Upper lobe of right lung (tissue), 1 donor: ENCODE measurements at places on chromosomes 1 and 21. TPM values are rescaled to one million over a fixed set of nuclear protein-coding genes. Genes with fewer than 3 reads are reported as not detected.

Gene RHD
- not detected for total RNA-seq

Gene IL20
- not detected for total RNA-seq

Gene BGLAP
- total RNA-seq: 2.4 TPM

Gene S100A16
- total RNA-seq: 69.6 TPM

Gene ARHGAP30
- total RNA-seq: 38.0 TPM

Gene SLC44A3
- total RNA-seq: 31.6 TPM

Gene OR2M2
- total RNA-seq: not detected

Gene MAP3K21
- total RNA-seq: 9.1 TPM

Gene ATXN7L2
- 4.6 TPM for total RNA-seq

Gene RHBG
- not detected for total RNA-seq

Gene MAP10
- total RNA-seq: 2.1 TPM

Gene NUF2
- 0.64 TPM for total RNA-seq

Gene KCNE2
- total RNA-seq: 0.52 TPM

Gene VWA5B1
- total RNA-seq: 0.09 TPM

Gene NVL
- total RNA-seq: 24.1 TPM

Gene XKR8
- total RNA-seq: 8.7 TPM

Gene RAB7B
- 7.0 TPM for total RNA-seq

Gene TRIM62
- 4.5 TPM for total RNA-seq

Gene TNFRSF8
- 1.8 TPM for total RNA-seq

Gene SLC35F3
- total RNA-seq: 0.29 TPM

Gene NBPF19
- 18.0 TPM for total RNA-seq

Gene PAPPA2
- total RNA-seq: 0.17 TPM

Gene PTGS2
- total RNA-seq: 30.4 TPM

Gene CFHR5
- not detected for total RNA-seq

Gene KCNQ4
- 0.96 TPM for total RNA-seq

Gene OR2L5
- not detected for total RNA-seq

Gene FMO5
- 95.9 TPM for total RNA-seq

Gene POU2F1
- 15.3 TPM for total RNA-seq

Gene CDC7
- 4.3 TPM for total RNA-seq

Gene LCE3C
- total RNA-seq: not detected

Gene CHRNB2
- total RNA-seq: not detected

Gene KLHL21
- total RNA-seq: 21.8 TPM

Gene ASTN1
- 0.20 TPM for total RNA-seq

Gene GNG4
- total RNA-seq: not detected

Gene TBX19
- 3.5 TPM for total RNA-seq

Gene SLC45A3
- 8.6 TPM for total RNA-seq

Gene HCRTR1
- total RNA-seq: not detected

Gene HPCA
- not detected for total RNA-seq

Gene MYOC
- total RNA-seq: 0.69 TPM
